ENCODE measurements at places on chromosomes 3 and 15.
A peak's percentile ranks its signal among the peaks of the same experiment; 100 is the strongest.

DNA sequence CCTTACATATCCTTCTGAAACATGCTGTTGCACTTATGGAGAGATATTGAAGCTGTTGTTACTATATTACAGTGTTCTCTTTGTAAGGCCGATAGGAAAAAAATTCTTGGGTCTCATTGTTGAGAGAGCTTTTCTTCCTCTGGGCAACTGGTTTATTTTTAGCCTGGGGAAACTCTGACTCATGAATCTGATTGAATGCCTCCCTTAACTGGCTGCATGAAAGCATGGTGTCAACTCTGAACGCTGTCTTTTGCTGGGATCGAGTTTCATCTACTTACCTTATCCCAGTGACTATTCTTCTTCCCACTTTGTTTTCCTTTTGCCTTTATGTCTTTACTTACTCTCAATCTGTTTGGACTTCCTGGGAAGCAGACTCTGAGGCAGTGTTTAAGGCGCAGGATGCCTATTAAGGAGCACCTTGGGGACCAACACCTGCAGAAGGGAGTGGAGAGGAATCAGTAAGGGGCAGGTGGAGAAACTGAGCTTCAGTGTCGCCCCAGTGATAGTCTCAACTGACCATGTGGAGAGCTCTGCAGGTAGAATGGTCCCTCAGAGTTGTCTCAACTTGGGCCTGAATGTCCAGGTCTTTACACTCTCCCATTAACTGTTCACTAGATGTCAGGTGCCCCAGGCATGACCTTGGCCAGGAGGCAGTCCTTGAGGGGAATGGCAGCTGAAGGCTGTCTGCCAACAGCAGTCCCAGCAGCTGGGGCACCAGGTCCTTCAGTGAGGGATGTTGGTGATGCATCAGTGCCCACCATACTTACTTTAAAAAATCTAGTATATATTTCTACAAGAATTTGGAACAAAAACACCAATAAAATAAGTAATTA is 88.9 kb upstream of the CCNL1 start:
- DNase-seq: peak; percentile 78

GRCh38 chr3:12507591-12508281 is 23.5 kb downstream of the TSEN2 start:
- DNase-seq: no peak

GRCh38 chr15:67002368-67002767 is 63.0 kb upstream of the SMAD3 start:
- no peak for DNase-seq

DNA sequence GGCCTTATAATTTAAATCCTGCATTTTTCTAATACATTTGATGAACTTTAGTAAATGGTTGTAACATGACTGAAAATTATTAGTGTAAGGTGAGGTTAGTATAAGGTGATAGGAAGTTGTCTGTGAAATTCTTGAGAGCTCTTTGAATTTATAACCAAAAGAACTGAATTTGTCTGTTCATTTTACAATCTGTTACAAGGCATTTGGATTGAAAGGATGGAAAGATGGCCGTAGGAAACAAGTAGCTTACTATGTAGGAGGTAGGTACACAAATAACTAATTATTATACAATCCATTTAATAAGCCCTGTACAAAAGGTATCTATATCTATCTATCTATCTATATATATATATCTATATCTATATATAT is 6.6 kb downstream of the DIPK2A start:
- DNase-seq: no peak

GRCh38 chr3:158671821-158672214 is 630 bp downstream of the LXN start:
- DNase-seq: no peak

DNA sequence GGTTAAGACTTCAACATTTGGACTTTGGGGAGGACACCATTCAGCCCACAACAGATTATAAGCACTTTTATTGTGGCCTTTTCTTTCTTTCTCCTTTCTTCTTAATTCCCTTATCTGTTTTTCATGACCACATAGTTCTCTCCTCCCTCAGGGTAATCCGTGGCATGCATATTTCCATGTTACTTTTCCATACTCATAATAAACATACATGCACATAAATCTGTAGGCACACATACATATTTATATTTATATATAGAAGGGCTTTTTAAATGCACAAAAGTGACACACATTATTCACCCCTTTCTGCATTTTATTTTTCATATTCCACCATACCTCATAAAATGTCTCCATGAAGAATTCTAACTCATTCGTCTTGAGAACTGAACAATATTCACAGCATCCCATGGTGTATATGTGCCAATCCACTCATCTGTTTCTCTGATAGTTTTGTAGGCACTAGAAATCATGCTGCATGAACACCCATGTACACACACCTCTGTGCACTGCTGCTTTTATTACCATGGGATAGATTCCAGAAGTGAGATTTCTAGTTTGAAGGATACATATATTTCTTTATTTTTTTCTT is 38.1 kb upstream of the GADL1 start:
- no peak for DNase-seq

DNA sequence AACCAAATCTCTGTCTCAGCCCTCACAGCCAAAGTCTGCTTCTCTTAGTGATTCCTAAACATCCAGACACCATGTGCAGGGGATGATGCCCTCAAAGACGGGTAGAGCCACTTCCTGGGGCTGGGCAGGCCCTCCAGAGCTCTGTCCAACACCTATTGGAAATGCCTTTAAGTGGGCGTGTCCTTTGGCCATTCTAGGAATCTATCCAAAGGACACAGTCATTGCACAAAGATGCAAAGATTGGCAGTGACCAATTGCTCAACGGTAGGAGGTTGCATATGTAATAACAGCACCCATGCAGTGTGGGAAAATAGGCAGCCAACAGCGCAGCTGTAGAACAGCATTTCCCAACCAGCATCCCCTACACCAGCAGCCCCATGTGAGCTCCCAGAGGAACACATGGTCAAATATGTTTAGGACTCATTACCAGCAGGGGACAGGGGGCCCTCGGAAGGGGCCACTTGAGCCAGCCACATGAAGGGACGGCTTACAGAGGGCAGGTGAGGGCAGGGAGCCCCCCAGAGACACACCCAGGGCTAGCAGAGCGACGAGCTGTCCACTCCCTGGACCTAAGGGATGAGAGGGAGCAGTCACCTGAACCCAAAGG is 142.8 kb upstream of the IQSEC1 start:
- no peak for DNase-seq

- DNase-seq: no peak
Measured at GRCh38 chr3:170816841-170817240, 53.2 kb downstream of the RPL22L1 start.

DNA sequence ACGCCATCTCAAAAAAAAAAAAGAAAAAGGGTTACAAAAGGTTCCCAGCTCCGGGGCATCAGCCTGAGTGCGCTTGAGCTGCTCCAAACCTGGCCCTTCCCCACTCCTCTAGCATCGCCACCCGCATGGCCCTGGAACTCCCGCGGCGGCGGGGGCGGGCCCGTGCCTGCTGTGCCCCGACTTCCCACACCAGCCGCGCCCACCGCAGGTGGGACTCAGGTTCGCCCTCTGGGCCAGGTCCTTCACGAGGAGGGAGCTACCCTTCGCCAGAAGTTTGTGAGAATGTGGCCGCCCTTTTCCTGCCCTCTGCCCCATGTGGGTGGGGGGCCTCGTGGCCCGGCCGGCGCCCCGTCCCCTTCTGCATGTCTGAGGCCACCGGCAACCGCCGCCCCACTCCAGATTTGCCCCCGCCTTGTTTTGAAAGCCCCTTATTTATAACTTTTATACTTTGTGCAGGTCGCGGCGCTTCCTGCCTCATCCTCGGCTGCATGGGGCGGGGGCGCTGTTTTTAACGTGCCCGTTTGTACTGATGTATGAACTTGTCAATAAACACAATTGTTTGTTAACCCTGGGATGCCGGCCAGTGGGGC is 507 bp upstream of the JMJD7 start:
- DNase-seq: no peak

DNA sequence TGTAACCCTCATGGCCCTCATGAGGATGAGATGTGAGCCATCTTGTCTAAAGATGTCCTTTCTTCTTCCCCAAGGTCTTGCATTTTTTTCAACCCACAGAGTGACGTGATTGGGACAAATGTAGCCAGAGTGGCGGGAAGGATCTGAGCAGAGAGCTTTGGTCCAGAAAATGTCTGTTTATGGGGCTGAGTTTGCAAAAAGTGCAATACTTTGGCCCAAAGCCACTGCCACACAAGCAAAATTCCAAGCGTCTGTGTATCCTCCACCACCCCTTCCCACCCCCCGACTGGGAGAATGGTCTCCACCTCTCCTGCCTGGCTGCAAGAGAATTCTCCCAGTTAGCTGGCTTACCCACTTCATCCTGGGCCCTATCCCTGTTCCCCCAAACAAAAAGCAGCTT is 246.9 kb upstream of the LRIG1 start:
- no peak for DNase-seq

GRCh38 chr3:194003114-194004057 is 132.6 kb upstream of the HES1 start:
- peak; percentile 94 for DNase-seq

GRCh38 chr3:70853161-70853944 is 540.9 kb upstream of the MDFIC2 start:
- DNase-seq: no peak

Data from cardiac septum (tissue), 1 donor.